NAMALWA (cell line): ENCODE measurements at places on chromosomes 11 and 22.

- no peak for DNase-seq
Measured at GRCh38 chr11:9914064-9914463, 250.2 kb downstream of the SWAP70 start.

DNA sequence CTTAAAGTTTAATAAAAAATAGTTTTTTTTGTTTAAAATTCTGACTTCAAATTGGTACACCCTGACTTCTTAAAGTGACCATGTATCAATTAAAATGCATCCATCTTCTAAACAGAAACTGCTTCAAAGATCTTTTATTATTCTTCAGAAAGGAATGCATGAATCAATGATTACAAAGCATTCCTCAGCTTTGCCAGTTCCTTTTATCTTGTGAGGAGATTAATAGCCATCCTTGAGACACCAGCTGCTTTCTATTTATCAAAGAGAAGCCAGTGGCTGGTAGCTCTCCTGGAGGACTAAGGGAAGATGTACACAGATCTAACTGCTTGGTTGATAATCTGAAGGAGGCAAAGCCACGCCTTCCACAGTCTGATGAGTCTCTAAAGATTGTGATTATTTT, 2222.5 kb downstream of the LRRC4C start:
- DNase-seq = no peak

DNA sequence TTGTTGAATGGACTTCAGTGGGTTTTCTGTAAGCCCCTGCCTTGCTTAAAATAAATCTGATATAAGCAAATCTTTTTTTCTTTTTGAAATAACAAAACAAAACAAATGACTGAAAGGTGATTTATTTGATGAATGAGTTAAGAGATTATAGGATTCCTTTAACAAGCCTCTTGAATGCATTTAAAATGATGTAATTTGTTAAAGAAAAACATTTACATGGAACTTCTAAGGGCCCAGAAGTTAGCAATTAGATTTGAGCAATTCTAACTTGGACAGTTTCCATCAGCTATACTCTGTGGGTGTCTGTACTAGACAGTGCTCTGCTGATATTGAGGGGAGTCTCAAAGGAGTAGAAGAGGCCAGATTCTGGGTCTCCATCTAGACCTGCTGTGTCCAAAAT, 143.5 kb upstream of the RAG2 start:
- no peak for DNase-seq

DNA sequence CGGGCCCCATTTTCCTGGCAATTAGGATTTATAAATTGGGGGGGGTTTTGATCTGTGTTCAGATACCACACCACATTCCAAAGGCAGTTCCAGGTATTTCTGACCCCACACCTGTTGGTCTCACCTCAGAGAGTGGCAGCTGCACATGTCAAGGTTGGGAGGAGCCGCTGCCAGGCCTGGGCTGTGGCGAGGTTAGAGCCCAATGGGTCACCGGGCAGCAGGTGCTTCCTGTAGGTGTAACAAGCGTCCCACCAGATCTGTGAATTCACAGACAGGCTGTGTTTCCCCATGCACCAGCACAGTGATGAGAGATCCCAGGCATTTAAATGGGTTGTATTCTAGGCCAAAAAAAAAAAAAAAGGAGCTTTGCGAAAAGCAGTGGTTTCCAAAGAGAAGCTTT, 58.6 kb downstream of the CABIN1 start:
- peak; percentile 73 for DNase-seq

DNA sequence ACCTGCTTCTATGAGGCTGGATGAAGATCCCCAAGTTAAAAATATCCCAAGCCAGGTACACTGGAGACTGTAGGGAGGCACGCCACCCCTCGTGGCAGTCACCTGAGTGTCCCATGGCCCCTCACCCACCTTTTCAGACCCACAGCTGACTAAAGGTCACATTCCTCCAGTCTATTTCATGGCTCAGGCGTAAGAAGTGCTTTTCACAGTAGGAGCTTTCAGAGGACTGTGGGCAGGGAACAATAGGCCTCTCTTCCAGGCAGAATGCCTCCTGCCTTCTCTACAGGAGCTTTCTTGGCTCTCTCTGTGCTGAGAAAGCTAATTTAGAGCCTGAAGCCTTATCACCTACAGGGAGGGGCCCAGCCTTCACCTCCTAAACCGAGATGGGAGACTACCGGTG, 73.8 kb downstream of the C11orf58 start:
- DNase-seq = no peak
